NCI-H1105 (cell line): ENCODE measurements at places on chromosomes 12 and 14.

GRCh38 chr12:80235944-80236343 lies 136.6 kb downstream of the OTOGL start:
- no peak for DNase-seq

GRCh38 chr14:104091061-104091926 lies 5.8 kb downstream of the ASPG start:
- DNase-seq = no peak

GRCh38 chr12:97466000-97466399 lies 3.4 kb downstream of the RMST start:
- DNase-seq = no peak

DNA sequence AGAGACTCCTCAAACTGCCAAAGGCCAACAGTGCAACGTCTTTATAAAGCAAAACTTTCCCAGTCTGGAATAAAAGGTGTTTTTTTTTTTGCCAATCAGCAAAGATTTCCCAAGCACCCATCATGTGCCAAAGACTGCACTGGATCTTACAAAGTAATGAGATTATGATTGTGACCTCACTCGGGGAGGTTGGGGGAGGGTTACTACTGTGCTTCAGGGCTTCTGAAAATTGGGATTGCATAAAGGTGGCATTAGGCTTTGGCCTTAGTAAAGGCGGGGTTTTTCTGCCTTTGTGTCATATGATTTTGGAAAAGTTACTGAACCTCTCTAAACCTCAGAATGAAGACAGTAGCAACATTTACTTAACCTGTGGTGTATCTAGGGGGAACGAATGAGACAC lies 233.8 kb downstream of the DACT1 start:
- DNase-seq = no peak

DNA sequence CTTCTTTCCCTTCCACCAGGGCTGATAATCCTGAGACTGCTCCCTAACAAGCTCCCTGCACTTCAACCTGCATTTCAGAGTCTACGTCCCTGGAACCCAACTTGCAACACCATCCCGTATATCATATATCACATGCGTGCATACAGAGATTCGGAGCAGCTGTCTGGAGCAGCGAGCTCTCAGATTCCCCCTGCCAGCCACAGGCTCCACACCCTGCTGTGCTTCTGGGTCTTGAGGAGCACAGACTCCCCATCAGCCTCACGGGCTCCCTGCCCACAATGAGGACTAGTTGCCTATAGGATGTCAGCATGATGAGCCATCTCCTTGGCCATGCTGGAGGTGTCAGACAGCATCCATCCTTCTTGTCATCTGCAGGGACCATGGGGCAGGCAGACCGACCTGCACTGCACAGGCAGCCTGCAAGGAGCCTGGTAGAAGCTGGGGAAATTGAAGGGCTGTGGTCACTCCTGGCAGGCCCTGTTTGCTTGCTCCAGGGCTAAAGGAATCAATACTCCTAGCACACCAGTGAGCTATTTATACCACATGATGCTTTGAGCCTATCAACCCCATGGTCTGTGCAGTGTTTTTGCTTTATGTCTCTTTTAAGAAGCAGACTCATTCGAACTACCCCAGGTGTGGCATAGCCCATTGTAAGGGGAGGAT lies 19.6 kb upstream of the HDAC7 start:
- no peak for DNase-seq

DNA sequence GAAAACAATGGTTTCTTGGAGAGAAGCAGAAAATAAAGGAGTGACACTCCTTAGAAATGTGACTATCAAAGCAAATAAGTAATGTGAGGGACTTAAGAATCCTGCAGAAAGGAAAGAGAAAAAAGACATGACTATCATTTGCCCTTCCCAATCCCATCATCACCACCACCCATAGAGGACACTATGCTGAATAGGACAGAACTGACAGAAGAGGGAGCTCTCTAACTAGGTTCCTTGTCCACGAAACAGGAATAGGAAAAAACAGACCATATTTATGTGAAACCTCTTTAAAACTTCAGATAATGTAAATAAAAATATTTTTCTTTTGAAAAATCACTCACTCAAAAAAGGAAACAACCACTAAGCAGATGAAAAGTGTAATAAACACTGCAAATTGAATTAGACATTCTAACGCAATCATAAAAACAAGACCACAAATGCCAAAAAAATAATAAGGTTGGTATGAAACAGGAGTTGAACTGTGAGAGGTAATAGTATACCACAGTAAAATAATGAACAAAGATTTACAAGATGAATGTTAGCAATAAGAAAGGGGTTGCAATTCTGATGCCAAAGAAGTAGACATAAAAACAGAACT lies 24.1 kb downstream of the KLRD1 start:
- peak; percentile 33 for DNase-seq

DNA sequence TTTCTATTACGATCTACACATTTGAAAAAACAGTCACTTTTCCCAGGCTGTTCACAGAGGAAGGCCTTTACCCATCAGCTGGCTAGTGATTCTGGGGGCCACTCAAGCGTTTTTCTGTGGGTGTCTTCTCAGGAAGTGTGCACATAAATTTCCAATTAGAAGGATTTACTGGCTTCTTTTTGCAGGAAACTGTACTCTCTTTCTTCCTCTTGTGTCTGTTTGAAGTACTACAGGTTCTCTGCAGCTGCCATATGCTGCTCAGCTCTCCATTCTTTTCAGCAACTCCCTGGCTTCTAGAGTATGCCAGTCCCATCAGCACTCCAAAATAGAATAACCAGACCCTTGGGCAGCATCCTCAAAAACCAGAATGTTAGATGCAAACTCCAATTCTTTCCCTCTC lies 110.4 kb upstream of the NAV3 start:
- no peak for DNase-seq

DNA sequence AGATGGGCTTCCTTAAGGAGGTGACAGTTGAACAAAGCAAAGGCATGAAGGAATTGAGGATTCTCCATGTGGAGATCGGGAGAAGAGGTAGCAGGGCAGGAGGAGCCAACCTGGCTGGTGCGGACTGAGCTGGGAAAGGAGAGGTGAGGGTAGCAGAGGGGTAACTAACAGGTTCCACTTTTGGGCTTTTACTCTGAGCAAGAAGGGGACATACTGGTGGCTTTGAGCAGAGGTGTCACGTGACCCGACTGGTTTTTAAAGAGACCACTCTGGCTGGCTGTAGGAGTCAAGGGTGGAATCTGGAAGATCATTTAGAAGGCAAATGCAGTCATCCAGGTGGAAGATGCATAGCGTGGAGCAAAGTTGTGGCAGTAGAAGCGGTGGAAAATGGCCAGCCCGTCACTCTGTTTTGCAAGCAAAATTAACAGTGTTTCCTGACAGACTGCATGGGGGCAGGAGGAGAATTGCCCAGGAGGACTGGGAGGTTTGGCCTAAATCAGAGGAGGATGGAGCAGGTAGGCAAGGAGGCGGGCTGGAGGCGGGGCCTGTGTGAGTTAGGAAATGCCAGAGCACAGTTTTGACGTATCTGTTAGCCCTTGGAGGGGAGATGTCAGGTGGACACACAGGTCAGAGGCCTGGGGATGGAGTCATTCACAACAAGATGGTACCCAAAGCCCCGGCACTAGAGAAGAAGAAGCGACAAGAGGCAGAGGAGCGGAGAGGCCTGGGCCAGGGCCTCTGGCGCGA lies 156.3 kb upstream of the FKBP4 start:
- DNase-seq = no peak

- no peak for DNase-seq
Measured at GRCh38 chr12:132954471-132955048, 1.5 kb downstream of the ZNF605 start.

DNA sequence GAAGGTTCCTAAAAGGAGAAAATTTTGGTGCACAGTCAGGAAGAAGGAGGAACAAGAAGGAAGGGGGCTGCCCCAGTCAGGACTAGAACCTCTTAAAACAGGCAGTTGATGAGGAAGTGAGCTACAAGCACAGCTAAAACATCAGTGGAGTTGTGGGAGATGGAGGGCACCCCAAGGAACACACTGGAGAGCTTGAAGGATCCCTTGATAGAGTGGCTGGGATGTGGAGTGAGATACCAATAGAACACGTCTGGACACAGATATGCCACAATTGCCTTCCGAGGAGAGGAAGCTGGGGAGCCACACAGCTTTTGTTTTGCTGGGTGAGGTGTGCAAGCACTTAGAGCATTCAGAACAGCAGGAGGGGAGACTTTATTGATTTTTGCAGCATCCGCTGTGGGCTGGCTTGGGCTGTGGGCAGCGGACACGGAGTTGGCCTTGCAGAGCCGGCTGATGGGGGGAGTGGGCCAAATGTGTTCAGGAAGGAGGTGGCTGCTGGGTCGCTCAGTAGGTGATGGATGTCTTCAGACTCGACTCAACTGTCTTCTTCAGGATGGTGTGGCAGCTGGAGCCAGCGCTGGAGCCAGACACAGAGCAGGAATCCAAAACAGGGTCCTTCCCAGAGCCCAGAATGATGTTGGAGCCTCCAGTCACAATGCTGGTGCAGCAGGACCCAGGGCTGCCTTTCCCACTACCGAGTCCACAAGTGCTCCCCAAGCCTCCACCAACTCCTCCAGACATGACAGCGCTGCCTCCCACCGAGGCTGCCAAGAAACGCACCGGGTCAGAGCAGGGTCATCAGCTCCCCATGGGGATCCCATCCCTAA lies 4.7 kb upstream of the KRT79 start:
- DNase-seq = no peak

DNA sequence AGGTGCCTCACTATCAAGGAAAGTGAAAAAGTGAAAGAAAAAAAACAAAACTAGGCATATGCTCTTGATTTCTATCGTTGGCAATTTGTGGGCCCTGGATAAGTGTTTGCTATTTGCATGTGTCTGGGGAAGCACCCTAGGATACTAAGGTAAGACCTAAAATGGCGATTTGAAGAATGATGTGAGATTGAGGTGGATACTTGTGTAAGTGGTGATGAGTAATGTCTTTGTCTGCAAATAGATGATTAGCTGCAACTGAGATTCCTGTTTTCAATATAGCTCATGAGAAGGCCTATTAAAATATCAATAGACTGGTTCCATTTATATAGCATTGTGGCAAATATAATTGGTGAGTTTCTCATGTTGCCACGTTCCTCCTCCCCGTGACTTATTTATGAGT lies 261.7 kb downstream of the NEDD1 start:
- peak; percentile 43 for DNase-seq
